ENCODE measurements at places on chromosomes 5 and 9. TPM values are rescaled to one million over a fixed set of nuclear protein-coding genes. Genes with fewer than 3 reads are reported as not detected.

The DDX4 gene
- not detected for total RNA-seq

DNA sequence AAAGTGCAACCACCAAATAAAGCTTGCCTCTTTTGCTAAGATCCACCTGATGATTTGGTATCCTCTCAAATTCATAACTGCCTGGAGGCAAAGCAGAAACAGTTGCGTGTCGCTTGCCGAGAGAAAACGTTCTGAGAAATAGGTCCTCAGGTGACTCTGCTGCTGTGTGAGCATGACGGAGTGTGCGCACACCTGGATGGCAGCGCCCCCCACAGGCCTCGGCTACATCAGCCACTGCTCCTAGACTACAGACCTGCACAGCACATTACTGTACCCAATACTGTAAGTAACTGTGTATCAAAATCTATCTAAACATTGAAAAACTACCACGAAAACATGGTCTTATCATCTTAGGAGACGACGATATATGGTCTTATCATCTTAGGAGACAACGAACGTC is 87.4 kb downstream of the CAMSAP1 start:
- no peak for DNase-seq

- no peak for DNase-seq
Measured at GRCh38 chr9:90457386-90458190, 185.0 kb downstream of the DIRAS2 start.

DNA sequence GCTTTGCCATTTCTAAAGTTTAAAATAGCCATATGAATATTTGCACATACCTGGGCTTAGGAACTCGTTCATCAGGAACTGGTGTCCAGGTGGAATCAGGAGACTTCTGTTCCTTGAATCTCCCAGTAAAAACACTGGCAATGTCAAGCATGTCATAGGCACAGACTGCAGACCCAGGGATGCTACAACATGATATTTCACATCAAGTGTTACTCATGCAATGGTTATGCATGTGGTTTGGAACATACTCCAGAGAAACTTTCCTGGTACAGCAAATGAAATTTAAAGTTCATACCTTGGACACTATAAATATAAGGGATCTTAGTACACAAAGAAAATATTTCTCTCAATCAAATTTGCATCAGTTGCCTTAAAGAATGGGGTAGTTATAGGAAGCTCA is 92.2 kb downstream of the SEMA6A start:
- DNase-seq: no peak

- DNase-seq: no peak
Measured at GRCh38 chr9:131854896-131855613, 115.2 kb upstream of the RAPGEF1 start.

DNA sequence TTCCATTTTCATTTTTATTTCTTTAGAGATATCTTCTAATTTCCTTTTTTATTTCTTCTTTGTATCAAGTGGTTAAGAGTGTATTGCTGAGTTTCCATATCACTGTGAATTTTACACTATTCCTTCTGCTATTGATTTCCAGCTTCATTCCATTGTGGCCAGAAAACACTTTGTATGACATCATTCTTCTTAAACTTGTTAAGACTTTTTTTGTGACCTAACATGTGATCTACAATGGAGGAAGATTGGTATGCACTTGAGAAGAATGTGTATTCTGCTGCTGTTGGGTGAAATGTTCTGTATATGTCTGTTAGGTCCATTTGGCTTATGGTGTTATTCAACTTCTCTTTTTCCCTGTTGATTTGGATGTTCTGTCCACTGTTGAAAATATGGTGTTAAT is 274.2 kb upstream of the PUM3 start:
- DNase-seq: no peak

DNA sequence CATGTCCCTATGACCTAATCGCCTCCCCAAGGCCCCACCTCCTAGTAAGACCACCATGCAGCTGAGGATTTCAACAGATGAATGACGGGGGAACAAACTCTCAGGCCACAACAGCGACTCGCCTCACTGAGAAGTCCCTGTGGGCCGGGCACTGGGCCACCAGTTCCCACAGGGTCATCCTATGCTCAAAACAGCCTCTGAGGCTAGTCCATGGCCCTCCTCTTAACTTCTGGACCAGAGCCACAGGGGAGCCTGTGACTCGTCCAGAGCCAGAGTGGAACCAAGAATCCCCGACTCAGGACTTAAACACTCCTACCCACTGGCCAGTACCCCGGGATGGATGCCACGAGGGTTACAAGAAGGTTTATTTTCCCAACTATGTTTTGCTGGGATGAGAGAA is 12.3 kb downstream of the GFPT2 start:
- DNase-seq: no peak

The CCDC127 gene
- 3.8 TPM for total RNA-seq

- no peak for DNase-seq
Measured at GRCh38 chr9:136808806-136809158, 1.0 kb downstream of the RABL6 start.

- no peak for DNase-seq
Measured at GRCh38 chr9:98536542-98537173, 172.1 kb downstream of the GABBR2 start.

DNA sequence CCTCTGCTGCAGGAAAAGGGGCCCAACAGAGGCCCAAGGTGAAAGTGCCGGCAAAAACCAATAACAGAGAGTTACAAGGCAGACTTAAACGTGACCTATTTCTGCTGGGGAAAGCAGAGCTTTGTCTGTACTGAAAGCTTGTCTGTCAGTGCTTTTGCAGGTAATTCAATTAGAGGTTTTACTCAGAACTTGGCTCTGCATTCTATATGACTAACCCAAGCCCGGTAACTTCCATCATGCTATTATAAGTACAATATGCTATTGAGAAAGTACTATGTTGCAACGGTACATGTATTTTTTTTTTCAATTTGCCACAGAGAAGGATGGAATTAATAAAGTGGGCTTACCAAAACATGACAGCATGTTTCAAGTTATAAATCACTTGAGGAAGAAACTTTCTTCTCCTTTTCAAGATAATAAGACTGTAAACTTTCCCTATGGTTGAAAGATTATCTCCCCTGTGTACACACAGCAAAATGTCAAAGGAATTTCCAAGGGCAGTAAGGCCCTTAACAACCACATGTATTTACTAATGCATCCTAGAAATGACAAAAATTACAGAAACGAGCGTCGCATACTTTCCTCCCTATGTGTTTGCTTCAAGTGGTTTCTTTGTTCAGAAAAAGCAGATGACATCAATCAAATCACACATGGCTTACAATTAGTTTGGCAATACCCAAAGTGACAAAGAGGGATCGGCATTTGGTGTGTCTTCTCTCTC is 282.4 kb downstream of the EFNA5 start:
- DNase-seq: no peak

- no peak for DNase-seq
Measured at GRCh38 chr9:99272836-99273235, 50.8 kb downstream of the SEC61B start.

DNA sequence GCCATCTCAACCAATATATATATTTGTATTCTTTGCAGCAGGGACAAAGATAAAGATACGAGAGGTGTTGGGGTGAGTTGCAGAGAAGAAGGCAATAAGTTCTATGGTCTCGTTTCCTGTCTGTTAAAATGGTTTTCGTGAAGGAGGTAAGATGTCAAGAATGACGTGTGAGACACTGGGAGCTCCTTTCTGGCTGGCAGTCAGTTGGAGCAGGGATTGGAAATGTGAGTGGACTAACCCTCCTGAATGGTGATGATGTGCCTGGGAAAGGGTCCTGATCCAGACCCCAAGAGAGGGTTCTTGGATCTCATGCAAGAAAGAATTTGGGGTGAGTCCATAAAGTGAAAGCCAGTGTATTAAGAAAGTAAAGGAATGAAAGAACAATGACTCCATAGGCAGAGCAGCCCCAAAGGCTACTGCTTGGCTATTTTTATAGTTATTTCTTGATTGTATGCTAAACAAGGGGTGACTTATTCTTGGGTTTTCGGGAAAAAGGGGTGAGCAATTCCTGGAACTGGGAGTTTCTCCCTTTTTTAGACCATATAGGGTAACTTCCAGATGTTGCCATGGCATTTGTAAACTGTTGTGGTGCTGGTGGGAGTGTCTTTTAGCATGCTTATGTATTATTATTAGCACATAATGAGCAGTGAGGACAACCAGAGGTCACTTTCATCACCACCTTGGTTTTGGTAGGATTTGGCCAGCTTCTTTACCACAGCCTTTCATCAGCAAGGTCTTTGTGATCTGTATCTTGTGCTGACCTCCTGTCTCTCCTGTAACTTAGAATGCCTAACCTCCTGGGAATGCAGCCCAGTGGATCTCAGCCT is 53.7 kb downstream of the SPATA31C2 start:
- no peak for DNase-seq

DNA sequence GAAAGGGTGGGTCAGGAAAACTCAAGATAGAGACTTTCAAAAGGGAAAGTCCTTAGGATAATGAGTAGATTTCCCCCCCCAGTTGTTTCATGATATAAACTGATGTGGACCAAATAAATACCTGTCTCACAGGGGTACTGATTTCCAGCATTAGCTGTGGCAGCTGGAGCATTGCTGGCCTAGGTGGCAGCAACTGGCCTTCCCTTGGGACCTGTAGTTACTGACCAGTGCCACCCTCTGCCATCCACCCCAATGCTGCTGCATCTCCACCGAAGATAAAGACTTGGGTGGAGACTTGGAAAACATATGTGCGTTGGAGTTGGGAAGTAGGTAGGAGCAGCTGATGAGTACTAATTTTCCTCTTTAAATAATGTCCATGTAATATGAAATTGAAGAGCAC is 71.8 kb downstream of the SYK start:
- DNase-seq: no peak

The NDOR1 gene
- 12.1 TPM for total RNA-seq

DNA sequence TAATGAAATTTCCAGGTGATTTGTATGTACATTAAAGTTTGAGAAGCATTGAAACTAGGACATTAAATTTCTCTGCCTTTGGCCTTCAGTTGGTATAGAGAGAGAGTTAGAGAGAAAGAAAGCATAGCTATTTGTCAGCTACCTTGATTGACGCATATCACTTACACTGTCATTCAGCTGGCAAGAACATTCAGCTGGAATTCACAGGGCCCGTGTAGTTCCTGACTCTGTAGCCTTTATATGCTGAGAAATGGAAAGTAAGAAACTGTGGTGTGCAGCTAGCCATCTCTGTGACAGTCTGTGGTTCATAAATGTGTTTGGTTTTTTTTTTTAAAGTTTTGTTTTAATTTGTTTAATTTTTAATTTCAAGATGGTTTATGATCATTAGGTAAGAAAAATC is 58.9 kb downstream of the DMXL1 start:
- no peak for DNase-seq

The KIF3A gene
- total RNA-seq: 3.9 TPM

The RABL6 gene
- total RNA-seq: 132 TPM

- no peak for DNase-seq
Measured at GRCh38 chr5:158209219-158209908, 350.4 kb upstream of the CLINT1 start.

- DNase-seq: no peak
Measured at GRCh38 chr5:67133776-67134175, 62.8 kb downstream of the CD180 start.

DNA sequence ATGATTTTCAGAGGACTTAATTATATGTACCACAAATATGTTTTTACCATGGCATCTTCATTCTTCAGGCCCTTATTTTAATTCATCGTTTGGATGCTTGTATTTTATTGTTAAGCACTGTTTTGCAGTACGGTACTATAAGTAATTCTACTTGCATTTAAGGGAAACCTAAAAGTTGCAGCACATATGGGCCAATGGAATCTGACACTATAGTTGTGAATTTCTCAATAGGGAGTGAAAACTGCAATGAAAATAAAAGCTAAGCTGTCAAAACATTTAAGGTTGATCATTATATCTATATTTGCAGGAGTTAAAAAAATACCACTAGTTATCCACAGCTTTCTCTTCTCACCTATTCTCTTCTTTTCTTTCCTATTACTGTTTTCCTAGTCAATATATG is 1071.8 kb downstream of the MAT2B start:
- no peak for DNase-seq

- no peak for DNase-seq
Measured at GRCh38 chr5:133220851-133221674, 169.2 kb downstream of the HSPA4 start.

DNA sequence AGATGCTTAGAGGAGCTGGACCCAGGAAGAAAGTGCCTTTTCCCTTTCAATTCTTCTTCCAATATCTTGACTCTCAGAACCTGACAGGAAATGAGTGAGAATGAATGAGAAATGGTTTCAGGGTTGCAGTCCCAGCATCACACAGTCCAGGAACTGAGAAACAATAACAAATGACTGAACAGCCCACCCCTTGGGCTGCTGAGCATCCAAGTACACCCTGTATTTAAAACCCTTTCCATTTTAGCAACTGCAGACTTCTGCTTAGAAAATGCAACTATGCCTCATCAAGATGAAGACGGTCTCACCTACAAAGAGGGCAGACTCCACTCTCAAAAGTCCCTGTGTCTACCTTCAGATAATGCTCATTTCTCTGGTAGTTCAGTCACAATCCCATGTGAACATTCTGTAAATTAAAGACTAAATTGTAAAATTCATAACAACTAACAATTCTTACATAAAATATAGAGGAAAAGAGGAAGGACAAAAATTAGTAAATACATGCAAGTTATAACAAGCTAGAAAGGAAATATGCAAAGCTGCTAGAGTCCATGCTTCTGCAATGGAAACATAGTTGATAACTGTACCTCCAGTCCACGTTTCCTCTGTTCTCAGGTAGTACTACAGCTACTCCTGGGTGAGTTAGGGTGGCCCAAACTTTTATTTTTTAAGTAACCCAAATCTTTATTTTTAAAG is 316.5 kb downstream of the ICE1 start:
- DNase-seq: no peak

The SLC22A4 gene
- total RNA-seq: 3.8 TPM

DNA sequence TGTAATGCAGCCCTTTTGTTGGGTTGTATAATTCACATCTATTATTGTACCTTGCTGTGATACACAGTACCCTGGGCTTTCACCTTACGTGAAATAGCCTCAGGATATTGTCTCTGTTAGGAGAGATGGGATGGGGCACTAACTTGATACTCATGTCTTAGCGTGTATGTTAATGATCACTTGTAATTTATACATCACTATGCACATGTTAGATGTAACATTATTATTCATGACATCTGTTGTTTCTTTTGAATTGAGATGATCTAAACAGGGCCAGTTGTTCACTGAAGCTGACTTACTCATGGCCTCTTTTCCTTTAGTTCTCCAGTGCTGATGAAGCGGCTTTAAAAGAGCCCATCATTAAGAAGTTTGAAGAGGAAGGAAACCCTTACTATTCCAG is 65.2 kb downstream of the MCCC2 start:
- no peak for DNase-seq

DNA sequence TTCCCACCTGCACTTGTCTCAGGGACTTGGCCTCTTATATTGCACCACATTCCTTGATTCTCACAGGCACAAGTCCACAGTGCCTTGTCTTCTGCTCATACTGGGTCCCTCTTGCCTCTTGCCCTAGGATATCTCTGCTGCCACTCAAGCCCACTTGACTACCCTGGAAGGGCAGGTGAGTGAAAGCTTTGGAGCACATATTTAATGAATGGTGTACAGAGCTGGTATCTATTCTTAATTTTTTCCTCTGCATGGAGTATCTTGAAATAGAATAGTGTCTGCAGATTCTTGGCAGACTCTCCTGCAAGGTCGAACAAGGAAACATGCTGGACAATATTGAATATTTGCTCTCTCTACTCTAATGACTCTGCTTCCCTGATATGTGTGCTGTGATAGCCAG is 1248.0 kb downstream of the MAT2B start:
- no peak for DNase-seq

Data from left colon (tissue), 2 donors.